Mesothelial cell of epicardium (in vitro differentiated cells): ENCODE measurements at places on chromosomes 16 and 17. TPM values are rescaled to one million over a fixed set of nuclear protein-coding genes. Genes with fewer than 3 reads are reported as not detected.

DNA sequence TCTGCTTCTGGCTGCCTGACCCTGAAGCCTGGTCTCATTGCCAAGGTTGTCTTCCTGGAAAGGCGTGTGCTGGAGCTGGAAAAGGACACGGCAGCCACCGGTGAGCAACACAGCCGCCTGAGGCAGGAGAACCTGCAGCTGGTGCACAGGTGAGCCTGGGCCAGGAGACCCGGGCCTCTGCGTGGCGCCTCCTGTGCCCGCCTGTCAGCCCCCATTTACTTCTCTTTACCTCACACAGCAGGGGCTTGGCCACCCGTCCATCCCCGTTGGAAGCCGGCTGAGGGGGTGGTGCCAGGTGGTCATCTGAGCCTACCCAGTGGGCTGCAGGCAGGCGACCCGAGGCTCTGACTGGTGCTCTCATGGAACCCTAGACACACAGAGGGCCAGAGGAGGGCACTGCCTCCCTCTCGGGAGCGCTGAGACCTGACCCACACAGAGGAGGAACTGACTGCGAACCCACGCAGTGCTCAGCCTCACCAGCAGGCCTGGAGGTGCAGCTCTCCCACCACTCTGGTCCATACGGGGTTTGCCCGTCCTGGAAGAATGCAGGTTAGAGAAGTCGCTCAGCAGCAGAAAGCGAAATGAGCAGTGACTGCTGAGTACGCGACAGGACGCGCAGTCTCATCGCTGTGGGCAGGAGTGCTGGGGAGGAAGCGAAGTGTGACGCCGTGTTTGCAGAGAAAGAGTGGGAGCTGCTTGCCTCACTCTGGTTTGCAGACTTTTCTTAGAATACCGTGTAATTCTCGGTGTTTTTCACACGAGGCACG, 21.9 kb upstream of the CAPN15 start:
- DNase-seq: no peak

- no peak for DNase-seq
Measured at GRCh38 chr16:73054498-73054812, 6.5 kb upstream of the ZFHX3 start.

- no peak for DNase-seq
Measured at GRCh38 chr16:54444851-54445458, 158.4 kb upstream of the IRX3 start.

DNA sequence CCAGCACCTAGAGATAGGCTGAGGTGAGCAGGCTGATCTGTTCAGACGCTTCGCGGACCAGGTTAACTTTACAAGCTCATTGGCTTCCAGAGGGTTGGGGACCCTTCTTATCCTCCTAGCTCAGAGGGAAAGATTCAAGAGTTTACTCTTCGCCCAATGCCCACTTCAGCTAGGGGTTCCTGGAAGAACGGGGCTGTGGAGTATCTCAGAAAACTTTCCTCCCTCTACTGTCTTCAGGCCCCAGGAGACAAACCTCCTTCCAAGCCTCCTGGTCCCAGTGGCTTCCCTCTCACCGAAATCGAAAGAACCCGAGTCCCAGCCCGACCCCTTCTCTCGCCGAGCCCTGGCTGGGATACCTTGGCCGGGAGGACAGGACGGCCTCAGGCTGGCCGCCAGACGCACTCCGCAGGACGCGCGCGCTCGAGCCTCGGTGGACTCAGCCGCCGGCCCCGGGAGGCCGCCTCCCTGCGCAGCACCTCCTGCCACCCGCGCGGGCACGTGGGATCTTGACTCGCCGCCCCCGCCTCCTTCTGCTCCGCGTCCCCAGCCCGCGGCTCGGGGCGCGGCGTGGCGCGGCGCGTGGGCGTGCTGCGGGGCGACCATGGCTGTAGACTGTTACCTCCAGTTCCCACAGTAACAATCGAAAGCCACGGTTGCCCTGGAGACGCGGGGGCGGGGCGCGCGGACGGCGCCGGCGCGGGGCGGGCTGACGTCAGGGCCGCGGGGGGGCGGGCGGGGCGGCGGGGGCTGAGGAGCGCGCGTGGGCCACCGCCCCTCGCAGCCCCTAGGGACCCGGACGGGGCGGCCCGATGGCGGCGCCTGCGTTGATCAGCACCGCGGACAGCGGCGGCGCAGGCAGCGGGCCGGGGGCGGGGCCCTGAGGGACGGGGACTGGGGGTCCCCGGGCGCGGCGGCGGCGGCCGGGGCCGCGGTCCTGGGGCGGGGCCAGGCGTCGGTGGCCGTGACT, 5.3 kb upstream of the HIC1 start:
- DNase-seq: peak; percentile 85

- no peak for DNase-seq
Measured at GRCh38 chr17:31878703-31879073, 19.6 kb upstream of the COPRS start.

GRCh38 chr17:4908711-4909496, 6.0 kb upstream of the CHRNE start:
- DNase-seq: peak; percentile 73

DNA sequence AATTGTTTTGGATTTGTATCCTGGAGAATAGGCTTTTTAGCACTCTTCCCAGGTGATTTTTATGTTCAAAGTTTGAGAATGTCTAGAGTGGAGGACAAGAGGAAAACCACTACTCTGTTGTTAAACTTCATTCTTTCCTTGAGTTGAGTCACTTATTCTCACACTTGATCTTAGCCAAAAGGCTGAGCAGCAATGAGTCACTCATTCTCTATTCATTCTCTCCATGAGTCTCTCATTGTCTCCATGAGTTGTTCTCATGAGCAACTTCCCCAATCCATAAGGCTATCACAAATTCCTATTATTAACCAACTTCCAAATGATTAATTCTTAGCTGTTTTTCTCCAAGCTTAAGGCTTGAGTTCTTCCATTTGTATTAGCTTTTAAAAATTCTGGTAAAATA, 1393.3 kb downstream of the CDH8 start:
- no peak for DNase-seq

- no peak for DNase-seq
Measured at GRCh38 chr16:80463326-80463725, 77.5 kb upstream of the DYNLRB2 start.

DNA sequence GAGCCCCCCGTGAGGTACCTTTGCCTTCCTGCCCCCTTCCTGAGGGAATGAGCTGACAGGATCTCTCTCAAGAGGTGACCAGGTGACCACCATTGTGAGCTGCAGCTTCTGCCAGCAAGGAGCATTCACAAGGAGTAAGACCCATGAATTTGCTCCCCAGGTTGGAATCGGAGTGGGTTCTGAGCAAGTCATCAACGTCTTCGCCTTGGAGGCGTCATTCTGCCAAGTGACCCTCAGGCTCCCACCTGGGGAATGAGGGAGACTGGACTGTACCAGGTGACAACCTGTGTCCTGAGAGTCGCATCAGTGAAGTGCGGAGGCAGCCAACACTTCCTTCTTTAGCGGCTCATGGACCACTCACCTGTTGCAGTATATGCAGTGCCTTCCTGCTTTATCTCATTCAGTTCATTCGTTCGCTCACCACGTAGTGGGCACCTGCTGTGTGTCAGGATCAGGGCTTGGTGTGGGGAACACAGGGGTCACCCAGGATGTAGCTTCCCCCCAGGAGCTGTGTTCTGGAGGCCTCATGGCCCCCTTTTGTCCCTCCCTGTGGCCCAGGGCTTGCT, 22.8 kb downstream of the WSCD1 start:
- no peak for DNase-seq

DNA sequence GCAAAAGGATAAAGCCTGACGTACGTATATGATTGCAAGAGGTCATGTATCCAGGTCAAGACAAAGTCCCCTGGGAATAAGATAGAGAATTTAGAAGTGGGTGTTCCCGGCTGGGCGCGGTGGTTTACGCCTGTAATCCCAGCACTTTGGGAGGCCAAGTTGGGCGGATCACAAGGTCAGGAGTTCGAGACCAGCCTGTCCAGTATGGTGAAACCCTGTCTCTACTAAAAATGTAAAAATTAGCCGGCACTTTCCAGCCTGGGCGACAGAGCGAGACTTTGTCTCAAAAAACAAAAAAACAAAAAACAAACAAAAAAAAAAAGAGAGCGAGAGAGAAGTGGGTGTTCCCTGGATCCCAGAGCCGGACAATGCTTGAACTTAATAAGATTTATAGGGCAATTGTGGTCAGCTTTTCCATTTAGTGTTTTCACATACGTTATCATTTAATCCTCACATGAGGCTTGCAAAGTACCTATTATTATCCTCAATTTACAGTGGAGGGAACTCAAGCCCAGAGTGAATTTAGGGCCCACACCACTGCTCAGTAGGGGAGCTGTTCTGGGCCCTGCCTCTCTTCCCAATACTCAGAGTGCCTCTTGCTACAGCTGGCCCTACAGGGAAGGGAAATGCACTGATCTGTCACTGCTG, 481 bp upstream of the GLTPD2 start:
- DNase-seq: no peak

- no peak for DNase-seq
Measured at GRCh38 chr16:839643-840408, 39.3 kb upstream of the GNG13 start.

GRCh38 chr16:87765473-87765775, 362 bp downstream of the KLHDC4 start:
- DNase-seq: no peak

- no peak for DNase-seq
Measured at GRCh38 chr17:42337442-42337841, 49.1 kb downstream of the STAT5A start.

DNA sequence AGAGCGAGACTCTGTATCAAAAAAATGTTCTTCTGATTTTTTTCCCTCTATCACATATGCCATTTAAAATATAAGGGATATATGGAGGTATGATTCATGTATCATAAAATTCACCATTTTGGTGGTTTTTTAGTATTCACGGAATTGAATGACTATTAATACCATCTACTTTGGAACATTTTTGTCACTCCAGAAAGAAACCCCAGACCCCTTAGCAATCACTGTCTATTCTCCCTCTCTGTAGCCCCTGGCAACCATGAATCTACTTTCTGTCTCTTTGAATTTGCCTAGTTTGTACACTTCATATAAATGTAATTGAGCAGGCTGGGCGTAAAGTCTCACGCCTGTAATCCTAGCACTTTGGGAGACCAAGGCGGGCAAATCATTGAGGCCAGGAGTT, 75.9 kb downstream of the PRKCA start:
- no peak for DNase-seq

- DNase-seq: no peak
Measured at GRCh38 chr16:54652201-54652770, 278.4 kb upstream of the IRX5 start.

DNA sequence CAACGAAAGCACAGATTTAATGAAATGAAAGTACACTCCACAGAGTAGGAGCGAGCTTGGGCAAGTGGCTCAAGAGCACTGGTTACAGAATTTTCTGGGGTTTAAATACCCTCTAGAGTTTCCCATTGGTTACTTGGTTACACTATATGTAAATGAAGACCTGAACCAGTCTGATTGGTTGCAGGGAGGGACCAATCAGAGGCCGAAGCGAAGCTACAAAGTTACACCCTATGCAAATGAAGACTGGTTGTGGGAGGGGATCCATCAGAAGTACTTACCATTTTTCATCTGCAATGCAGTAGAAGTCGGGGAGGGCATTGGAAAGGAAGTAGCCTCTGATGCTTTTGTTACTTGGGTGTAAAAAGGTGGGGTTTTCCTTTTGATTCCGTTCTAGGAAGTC, 132.0 kb downstream of the PMP22 start:
- no peak for DNase-seq

DNA sequence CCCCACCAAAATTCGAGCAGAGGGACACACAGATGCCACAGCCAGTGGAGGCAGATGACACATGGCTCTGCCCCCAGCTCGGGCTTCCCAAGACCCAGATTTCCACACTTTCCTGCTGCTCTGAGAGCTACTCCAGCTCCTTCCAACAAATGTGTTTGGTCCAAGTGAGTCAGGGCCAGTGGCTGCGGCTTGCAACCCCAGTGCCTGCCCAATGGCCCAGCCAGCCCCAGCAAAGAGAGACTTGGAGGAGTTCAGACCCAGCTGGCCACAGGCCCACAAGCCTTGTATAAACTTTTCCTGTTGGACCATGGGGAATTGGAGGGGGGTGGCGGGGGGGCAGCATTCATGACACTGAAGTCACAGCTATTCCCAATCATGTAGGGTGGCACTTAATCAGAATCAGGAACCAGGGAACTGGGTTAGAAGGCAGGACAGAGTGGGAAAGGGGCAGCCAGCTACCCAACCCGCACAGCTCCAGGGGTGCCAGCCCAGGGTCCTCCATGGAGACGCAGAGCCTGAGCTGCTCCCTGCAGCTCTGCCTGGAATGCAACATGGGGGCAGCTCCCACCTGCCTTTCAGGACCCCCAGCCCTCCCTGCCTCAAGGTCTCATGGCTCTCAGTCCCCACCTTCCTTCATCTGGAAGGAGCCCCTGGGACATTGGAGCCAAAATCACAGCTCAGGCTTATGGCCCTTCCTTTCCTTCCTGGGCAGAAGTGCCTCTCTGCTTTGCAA, 17.5 kb upstream of the C16orf78 start:
- no peak for DNase-seq

DNA sequence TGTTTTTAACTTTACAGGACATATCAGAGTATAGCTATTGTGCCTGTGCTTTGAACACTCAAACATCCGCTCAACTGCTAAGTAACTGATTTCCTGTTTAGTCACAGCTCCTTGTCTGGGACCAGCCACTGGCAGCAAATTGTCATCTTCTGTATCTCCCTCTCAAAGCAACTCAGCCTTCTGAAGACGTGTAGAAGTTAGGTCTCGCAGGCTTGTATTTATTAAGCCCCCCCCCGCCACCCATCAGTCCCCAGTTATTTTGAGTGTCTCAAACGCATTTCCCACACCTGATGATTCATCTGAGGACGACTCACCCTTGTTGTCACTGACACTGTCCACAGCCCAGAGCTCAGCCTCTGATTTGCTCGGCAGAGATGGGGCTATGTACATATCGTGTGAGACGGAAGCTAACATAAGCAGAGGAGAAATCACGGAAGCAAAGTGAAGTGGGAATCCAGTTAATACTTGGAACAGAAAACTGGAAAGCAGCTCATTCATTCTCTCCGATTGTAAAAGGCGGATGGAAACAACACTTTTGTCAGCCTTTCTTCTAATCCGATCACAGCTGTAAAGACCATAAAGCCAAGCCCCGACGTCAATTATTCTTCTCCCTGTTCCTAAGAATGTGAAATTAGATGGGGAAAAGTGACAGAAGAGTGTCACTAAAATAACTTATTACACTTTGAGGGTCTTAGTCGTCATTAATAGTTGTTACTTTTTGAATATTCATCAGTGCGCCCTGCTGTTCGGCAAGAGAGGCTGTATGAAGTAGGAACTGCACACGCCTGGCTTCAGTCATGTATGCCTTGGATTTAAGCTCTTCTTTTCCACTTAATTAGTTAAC, 64.2 kb downstream of the PITPNC1 start:
- no peak for DNase-seq

CCL17 gene
- not detected in 3 replicates for total RNA-seq

TAT gene
- total RNA-seq: 0.07 TPM in 1 of 3 replicates, not detected in the others

NHLRC4 gene
- 2.3 to 3.0 TPM (median 2.7 TPM) in 3 replicates for total RNA-seq

TBC1D26 gene
- total RNA-seq: 2.8 to 3.8 TPM (median 2.8 TPM) in 3 replicates

AGRP gene
- total RNA-seq: not detected in 3 replicates

CDRT15 gene
- total RNA-seq: not detected in 3 replicates

RCVRN gene
- 1.2 to 1.8 TPM (median 1.3 TPM) in 3 replicates for total RNA-seq
